ENCODE measurements at places on chromosomes 13 and 19.
A peak's percentile ranks its signal among the peaks of the same experiment; 100 is the strongest.

- no peak for DNase-seq
These were observed 656.1 kb downstream of the TBC1D4 start for GRCh38 chr13:74825938-74826246.

GRCh38 chr19:13329766-13330165 lies 176.5 kb downstream of the CACNA1A start:
- no peak for DNase-seq

DNA sequence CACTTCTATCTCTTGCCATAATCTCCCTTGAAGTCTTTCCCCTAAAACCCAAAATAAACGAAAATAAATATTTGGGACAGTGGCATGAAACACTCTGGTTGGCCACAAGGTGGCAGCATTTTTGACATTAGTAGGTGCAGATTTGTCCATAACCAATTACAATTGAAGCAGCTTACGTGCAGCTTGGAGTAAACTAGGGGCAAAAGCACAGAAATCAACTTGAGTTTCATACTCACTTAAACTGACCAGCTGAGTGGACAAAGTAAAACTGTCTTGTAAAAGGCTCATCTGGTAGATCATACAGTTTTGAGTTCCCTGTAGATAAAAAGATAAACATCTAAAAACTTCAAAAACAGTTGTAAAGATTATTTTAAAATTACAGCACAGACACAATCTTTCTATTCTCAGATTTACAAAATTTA lies 18.8 kb downstream of the PDCD5 start:
- DNase-seq, result peak; percentile 31

DNA sequence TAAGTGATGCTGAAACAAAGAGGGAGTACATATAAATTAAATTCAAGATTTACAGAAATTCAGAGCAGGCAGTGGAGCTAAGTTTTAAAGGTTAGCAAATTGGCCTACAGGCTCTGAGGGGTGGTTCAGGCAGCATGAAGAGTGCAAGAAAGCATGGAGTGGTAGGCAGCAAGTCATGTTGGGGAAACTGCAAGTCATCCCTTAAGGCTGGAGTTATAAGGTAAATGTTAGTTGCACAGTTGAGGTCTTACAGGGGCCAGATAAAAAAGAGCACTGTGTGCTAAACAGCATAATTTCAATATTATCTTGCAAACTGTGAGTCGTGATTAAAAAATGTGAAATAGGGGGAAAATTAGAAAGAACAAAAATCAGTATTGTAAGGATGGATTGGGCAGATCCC lies 106.2 kb downstream of the VWA8 start:
- no peak for DNase-seq

DNA sequence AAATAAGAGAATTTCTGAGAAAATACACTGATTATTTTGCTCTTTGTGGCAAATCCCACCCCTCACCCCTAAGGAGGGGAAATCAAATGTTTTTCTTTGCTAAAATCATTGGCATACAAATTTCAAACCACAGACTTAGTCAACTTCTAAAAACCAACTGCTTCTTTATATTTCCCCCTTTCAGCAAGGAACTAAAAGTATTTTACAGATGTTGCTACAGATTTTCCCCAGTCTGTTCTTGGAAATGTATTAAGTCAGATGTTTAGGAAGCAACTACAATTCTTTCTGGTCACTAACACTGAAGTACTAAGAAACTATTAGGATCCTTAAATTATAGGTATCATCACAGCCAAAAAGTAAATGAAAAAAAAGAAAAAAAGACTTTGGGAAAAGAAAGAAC lies 6.9 kb downstream of the MTMR6 start:
- no peak for DNase-seq

GRCh38 chr13:97438856-97439595 lies 5.1 kb downstream of the RAP2A start:
- DNase-seq, result no peak

DNA sequence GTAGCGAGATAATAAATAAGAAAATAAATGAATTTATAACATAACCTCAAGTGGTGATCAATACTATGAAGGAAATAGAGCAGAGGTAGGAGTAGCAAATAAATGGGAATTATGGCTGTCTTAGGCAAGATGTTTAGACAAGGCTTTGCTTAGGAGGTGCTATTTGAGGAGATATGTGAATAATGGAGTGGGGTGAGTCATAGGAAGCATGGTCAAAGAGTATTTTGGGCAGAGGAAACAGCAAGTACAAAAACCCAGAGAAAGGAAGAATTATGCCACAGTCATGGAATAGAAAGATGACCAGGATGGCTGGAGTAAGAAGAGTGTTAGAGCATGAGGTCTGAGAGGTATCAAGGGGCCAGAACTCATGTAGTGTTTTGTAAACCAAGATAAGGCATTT lies 33.6 kb upstream of the LPAR6 start:
- DNase-seq, result no peak

- no peak for DNase-seq
These were observed 916.7 kb downstream of the PCDH9 start for GRCh38 chr13:66313413-66313812.

GRCh38 chr19:13103581-13104359 lies 1.1 kb upstream of the LYL1 start:
- no peak for DNase-seq

DNA sequence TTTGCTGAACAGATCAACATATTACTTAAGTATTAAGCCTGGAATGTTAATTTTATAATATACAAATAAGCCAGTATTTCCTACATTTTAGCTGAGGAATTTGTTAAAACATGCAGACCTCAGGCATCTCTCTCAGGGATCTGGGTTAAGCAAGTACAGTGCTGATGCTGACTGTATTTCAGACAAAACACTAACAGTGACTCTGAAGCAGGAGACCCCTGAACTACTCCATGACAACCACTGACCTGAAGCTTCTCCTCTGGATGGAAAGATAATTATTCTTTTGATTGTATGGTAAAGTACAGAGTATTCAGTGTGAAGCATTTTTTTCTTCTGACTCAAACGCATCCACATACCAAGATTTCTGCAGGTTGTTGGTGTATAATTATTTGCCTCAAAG lies 680.8 kb downstream of the LIG4 start:
- no peak for DNase-seq

DNA sequence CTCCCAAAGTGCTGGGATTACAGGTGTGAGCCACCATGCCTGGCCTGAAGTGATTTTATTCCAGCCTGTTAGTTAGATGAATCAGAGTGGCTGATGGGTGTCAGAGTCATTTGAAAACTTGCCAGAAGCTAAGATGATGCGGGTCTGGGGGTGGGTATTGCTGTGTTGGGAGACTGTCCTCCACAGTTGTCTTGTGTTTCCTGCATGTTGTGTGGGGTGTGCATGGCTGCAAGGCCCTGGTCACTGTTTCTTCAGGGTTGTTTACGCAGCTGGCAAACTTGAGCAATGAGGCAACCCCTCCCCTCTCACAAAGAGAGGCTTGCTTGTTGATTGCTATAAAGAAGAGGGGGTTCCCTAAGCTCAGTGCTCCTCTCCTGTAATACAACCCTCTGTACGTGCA lies 71.8 kb downstream of the TRPM4 start:
- DNase-seq, result no peak

GRCh38 chr13:73090116-73090822 lies 31.5 kb downstream of the KLF5 start:
- no peak for DNase-seq

GRCh38 chr13:79530270-79530669 lies 49.3 kb downstream of the NDFIP2 start:
- DNase-seq, result no peak
